Vagina (tissue), 2 donors: ENCODE measurements at places on chromosomes 4 and X.
A peak's percentile ranks its signal among the peaks of the same experiment; 100 is the strongest.

DNA sequence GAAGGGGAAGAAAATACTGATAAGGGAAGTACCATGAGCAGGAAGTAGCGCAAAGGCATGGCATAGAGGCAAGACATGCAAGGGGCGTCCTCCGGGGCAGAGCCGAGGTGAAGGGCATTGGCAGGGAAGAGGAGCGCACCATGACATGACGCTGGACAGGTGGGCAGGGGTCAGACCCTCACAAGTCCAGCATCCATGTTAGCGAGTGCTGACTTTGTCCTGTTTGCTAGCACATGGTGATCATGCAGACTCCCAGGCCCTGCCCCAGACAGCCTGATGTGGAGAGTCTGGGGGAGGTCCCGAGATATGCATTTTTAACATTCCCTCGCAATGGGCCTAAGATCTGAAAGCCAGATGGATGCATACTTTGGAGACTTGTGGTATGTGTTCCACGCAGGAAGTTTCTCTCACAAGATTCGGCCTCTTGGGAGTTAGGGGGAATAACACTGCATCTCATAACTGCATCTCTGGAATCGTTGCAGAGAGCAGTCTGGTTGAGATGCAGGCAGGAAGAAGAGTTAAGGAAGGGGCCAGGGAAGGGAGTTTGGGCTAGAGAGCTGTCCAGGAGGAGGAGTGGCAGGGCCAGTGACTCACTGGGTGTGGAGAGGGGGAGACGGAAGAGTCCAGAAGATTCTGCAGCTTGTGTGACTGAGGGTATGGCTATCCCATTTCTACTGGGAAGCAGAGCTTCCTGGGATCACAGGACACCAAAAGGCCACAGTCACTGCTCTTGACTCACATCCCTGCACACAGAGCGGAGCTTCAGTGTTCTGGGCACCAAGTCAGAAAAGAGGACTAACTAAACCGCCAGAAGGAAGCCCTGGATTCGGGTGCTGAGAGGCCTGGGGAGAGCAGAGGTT, 59.7 kb downstream of the FAM184B start:
- no peaks in the 10 kb centered on the region for H3K36me3 ChIP-seq
- peak; percentile 84 for DNase-seq
- no peak overlapping the region for H3K27ac ChIP-seq
- H3K4me1 ChIP-seq = no peaks in the 10 kb centered on the region

- no peak for DNase-seq
- H3K4me3 ChIP-seq = no peak overlapping the region
- no peaks in the 10 kb centered on the region for H3K36me3 ChIP-seq
- no peaks in the 10 kb centered on the region for H3K4me1 ChIP-seq
- no peaks in the 10 kb centered on the region for H3K27me3 ChIP-seq
Measured at GRCh38 chr4:102717448-102718092, 43.2 kb downstream of the MANBA start.

- H3K27me3 ChIP-seq = no peaks in the 10 kb centered on the region
- H3K36me3 ChIP-seq = peaks cover 10% of the 10 kb centered on the region
- H3K4me3 ChIP-seq = no peak overlapping the region
- H3K4me1 ChIP-seq = peaks cover 64% of the 10 kb centered on the region
- H3K27ac ChIP-seq = no peak overlapping the region
Measured at GRCh38 chr4:87087015-87087414, 133.4 kb downstream of the KLHL8 start.

GRCh38 chrX:136659174-136659573, 11.2 kb downstream of the CD40LG start:
- no peaks in the 10 kb centered on the region for H3K27me3 ChIP-seq
- H3K36me3 ChIP-seq = no peaks in the 10 kb centered on the region
- H3K27ac ChIP-seq = no peak overlapping the region
- peak; percentile 67 for DNase-seq
- no peak overlapping the region for H3K4me3 ChIP-seq
